ENCODE measurements at places on chromosomes 5 and 9.
A peak's percentile ranks its signal among the peaks of the same experiment; 100 is the strongest.

DNA sequence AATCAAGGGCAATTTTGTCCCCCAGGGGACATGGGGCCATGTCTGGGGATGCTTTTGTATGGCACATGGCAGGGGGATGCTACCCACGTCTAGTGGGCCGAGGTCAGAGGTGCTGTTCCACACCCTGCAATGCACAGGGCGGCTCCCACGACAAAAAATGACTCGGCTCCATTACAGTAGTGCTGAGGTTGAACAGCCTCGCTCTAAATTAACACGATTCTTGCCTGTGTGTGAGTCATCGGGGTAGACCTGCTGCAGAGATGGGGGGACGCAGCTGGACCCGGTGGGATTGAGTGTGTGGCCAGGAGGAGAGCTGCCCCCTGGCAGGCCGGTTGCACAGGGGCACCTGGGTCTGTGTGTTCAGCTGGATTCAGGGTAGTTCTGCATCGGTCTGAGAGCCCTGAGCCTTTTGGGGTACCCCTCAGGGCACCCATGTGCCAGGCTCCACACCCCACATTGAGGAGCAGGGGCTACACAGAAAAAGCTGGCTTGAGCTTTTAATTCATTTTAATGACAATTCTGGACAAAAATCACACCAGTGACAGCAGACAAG is 20.0 kb upstream of the COL5A1 start:
- DNase-seq = no peak

DNA sequence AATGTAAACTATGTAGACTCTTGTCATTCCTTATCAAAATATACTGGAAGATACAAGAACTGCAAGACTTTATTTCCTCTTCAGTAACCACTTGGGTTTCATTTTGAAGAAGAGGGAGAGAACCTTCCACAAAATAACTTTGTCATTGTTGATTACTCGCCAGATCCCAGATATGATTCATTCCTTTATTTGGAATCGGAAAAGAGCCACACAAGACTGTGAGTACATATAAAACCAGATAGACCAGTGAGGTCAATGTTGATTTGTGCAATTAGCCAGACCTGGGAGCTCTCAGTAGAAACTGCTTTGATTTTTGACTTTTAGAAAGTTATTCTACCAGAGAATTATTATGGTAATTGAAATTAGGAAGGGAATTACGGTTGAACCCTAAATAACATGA is 146.1 kb downstream of the TMEM167A start:
- no peak for DNase-seq

DNA sequence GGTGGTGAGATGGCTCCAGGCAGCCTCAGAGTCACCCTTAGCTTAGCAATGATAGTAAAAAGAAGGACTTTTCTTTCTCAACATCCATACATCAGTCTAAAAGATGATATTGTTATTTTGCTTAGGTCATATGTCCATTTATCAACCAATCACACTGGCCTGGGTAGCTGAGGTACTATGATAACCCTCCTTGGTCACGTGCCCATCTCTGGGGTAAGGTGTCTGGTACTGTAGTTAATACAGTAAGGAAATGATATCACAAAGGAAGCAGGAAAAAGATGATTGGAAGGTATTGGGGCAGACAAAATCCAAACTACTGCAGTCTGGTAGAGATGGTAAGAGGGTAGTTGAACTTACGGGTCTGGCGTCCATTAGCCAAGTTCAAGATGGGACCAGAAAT is 5.1 kb upstream of the SMAD5 start:
- DNase-seq = no peak

- peak; percentile 17 for DNase-seq
Measured at GRCh38 chr5:97499605-97500004, 316.6 kb upstream of the RIOK2 start.

DNA sequence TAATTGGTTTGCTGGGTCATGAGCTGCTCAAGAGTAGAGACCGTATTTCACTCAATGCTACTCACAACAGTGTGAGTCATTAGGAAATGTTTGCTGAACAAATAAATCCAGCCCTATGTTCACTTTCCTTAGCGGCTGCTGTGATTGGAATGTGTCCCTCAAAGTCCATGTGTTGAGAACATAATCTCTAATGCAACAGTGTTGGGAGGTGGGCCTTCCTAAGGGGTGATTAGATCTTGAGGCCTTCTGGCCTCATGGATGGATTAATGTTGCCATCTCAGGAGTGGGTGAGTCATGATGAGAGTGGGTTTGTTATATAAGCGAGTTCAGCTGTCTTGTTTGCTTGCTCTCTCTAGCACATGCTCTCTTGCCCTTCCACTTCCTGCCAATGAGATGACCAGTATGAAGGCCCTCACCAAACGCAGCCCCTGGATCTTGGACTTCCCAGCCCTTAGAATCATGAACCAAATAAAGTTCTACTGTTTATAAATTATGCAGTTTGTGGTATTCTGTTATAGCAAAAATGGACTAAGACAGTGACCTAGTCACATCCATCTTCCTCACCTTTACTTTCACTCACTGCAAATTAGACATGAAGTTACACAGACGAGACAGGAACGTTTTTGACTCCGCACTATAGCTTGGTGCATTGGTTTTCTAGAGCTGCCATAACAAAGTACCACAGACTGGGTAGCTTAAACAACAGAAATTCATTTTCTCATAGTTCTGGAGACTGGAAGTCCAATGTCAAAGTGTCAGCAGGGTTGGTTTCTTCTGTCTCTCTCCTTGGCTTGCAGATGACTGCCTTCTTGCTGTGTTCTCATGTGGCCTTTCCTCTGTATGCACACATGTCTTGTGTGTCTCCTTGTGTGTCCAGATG is 50.9 kb upstream of the FAM169A start:
- DNase-seq = no peak

DNA sequence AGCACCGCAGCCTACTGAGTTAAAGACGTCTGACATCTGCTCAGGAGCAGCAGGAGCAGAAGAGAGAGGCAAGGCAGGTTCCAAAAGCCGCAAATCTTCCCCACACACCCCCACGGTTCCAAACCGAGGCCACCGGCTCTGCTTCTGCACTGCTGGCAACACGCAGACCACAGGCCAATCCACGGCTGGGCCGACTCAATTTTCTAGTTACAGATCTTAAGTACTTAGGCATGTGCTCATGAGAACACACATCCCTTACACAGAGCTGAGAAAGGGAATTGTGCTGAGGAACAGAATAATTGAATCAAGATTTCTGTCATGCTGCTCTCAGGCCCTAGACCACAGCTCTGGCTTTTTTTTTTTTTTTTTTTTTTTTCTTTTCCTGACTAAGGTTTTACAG is 32.6 kb downstream of the PAX5 start:
- DNase-seq = peak; percentile 43

DNA sequence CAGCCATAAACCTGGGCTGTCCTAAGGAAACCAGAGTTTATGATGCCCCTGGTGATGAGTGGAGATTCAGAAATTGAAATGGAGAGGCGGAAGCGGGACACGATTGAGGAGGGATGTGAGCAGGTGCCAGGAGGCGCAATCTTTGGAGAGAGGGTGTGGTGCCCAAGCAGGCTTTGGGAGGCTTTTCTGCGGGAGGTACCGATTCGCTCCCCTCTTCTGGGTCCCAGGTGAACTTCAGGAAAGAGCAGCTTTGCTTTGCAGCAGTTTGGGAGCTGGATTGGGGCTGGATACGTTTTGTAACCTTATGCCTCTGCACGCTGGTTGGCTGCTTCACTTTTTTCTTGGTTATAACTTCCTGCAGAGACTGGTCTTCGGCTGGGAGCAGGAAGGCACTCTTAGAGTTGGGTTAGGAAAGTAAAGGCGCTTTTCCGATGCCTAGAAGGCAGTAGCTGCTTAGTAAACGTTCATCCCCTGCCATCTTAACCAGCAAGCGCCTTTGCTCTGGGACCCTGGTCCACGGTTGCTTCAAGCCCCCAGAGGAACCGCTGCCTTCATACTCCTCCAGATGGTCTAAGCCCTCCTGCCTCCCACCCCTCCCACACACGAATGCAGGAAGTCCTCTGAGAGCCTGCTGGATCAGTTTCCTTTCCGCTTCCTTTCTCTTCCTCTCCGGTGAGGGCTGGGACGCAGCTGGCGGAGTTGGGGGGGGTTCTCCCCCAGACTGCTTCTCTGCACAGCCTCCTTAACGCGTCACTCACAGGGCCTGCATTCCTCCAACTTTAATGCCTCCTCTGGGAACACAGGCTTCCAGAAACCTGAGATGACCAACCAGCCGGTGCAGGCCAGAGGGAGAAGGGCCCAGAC is 15.2 kb upstream of the NEK6 start:
- DNase-seq = peak; percentile 96

DNA sequence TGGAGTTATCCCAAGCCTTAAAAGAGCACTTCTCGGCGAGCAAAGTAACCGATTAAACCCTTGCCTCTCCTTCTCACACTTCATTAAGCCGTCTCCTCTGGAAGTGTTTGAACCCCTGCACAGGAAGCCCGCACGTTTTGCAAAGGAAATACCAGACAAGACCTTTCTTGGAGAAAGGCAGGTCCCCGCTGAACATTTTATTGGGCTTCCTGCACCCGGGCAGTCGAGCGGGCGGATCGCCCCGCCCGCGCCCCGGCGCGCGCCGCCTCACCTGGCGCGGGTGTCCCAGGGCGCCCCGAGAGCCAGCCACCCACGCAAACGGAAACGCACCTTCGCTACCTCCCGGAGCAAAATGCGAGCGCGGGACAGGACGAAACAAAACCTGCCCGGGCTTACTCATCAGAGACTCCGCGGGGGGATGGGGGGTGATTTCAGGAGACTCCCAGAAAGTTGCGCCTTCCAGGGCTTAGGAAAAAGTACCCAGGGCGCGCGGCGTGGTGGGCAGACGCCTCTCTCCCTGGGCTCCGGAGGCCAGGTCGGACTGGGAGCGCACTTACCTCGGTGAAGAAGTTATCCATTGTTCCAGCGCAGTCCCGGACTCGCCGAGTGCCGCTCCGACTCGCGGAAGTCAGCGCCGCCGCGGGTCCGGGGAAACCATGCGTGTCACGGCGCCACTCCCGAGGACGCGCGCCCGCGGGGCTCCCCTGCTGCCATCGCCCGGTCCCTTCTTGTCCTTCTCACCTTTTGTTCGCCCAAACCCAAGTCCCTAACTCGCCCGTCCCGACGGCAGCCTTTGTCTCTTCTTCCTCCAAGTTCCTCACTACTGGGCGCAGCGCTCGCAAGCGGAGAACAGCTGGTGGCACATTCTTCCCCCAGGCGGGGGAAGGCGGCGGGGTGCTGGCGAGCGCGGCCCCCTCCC is 598 bp downstream of the MYO10 start:
- DNase-seq = peak; percentile 84

DNA sequence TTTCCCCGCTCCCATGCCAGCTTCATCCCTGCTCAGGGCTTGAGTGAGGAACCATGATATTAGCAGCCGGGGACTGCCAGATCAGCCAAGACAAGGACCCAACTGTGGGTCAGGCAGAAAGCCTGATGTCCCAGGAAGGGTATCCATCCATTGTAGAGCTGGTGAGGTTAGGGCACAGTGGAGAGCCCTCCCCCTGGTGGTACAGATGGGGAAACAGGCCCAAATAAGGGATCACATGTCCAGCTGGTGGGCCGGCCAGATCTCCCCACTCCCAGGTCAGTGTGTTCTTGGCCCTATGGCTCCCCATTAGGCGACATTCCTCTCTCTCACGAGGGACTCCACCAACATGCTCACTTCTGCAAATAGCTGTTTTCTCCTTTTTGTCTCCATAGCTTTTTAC is 9.0 kb downstream of the CDX1 start:
- no peak for DNase-seq

GRCh38 chr5:44275908-44276307 is 113.3 kb downstream of the FGF10 start:
- no peak for DNase-seq

DNA sequence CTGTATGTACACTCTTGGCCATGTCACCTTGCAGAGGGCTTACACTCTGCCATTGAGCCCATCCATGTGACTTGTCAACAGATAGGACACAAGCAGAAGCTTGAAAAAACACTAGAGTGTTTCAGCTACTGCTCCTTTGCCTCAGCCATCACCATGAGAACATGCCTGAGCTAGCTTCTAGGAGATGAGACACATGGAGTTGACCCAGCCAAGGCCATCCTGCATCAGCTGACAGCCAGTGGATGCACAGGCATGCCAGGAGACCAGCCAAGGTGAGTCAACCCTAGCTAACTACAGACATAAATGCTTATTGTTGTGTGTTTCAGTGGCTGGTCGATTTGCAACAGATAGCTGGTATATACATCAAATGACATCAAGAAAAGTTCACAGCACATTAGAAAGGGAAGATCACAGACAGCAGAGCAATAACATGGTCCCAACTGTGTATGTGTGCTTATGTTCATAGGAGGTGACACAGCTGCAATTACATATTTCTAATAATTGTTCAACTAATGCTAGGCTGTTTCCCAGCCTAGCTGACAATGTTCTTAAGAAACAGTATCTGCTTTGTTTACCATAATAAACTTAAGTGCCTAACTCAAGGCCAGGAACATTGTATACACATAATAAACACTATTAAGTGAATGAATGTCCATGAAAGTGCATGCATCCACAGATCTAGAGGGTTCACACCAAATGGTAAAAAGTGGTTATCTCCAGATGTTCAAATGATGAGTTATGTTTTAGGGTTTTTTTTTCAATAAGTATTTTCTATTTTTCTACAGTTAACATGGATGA is 105.7 kb downstream of the SPOCK1 start:
- no peak for DNase-seq

- peak; percentile 68 for DNase-seq
Measured at GRCh38 chr5:79955941-79956670, 35.0 kb downstream of the MTX3 start.

- DNase-seq = peak; percentile 11
Measured at GRCh38 chr5:19534751-19535150, 453.2 kb downstream of the CDH18 start.

- DNase-seq = no peak
Measured at GRCh38 chr9:103942200-103942599, 151.9 kb upstream of the SMC2 start.

GRCh38 chr5:39264528-39264927 is 45.2 kb upstream of the FYB1 start:
- no peak for DNase-seq

GRCh38 chr9:38681747-38682227 is 38.1 kb downstream of the FAM240B start:
- peak; percentile 45 for DNase-seq

DNA sequence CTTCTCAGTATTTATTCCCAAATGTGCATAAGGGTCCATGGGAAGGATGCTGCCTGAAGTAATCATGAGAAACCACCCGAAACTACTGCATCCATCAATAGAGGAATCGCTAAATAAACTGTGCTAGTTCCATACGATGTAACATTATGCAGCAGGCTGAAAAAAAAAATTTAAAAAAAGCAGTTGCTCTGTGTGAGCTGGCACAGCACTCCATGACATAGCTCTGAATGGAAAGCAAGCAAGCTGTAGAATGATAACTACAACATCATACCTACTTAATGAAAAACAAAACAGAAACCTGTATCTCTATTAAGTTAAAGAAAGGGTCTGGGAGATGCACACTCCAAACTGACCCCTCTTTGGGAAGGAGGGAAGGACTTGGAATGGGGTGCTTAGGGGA is 49.3 kb downstream of the SHB start:
- DNase-seq = peak; percentile 60

- DNase-seq = no peak
Measured at GRCh38 chr5:34051374-34051980, 8.5 kb upstream of the C1QTNF3 start.

GRCh38 chr5:32542216-32543059 is 42.9 kb upstream of the SUB1 start:
- no peak for DNase-seq

GRCh38 chr5:84265739-84266550 is 118.7 kb downstream of the EDIL3 start:
- DNase-seq = no peak

GRCh38 chr9:83405759-83406158 is 132.4 kb downstream of the FRMD3 start:
- peak; percentile 64 for DNase-seq

All from tongue (tissue), 3 donors.